GDM1 (cell line): ENCODE measurements at places on chromosomes 4 and X.
A peak's percentile ranks its signal among the peaks of the same experiment; 100 is the strongest.

- DNase-seq: no peak
Observed at GRCh38 chr4:170940043-170940724, 850.4 kb upstream of the AADAT start.

GRCh38 chrX:57583477-57583876, 8.3 kb upstream of the ZXDB start:
- no peak for DNase-seq

GRCh38 chr4:187188118-187188517, 464.5 kb upstream of the FAT1 start:
- DNase-seq: no peak

- DNase-seq: no peak
Observed at GRCh38 chr4:177555007-177555574, 112.9 kb upstream of the AGA start.

DNA sequence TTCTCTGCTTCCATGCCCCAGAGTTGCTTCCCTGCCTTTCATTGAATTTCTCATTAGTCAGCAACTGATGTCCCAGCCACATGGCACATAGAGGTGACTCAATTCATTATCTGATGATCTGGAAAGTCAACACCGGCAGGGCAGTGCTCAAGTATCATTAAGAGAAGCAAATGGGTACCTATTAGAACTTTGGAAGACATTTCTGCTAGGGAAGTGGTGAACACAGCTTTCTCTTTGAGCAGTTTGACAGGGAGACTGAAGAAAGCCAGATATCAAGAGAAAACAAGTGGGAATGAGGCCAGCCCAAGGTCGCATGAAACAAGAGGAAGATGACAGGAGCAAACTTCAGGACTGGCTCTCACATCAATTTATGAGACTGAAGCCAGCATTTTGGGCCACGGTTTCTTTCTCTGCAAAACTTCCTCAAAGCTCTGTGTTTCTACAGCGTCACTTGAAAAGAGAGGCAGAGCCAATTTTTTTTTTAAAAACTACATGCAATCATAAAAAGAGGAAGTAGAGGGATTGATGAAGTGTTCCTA, 108.3 kb upstream of the RPS6KA3 start:
- peak; percentile 22 for DNase-seq

- no peak for DNase-seq
Observed at GRCh38 chr4:39045827-39046221, 13.6 kb upstream of the TMEM156 start.

GRCh38 chr4:121885115-121885514, 14.8 kb upstream of the BBS7 start:
- DNase-seq: no peak

DNA sequence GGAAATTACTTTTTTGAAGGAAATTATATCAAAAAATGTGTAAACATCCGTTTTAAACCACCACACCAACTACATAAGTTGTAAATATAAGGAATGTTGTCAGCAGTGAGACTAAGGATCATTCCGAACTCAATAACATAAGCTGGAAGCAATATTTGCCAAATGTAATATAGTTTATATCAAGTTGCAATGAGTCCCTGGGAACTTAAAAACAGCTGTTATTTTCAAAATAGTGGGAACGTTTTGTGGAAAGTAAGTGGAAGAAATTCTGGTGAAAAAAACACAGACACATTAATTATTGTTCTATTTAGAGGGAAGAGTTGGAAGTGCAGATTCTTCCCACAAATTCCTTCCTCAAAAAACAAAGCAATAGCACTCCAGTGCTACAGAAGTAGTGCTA, 444.3 kb downstream of the NAP1L3 start:
- DNase-seq: no peak

DNA sequence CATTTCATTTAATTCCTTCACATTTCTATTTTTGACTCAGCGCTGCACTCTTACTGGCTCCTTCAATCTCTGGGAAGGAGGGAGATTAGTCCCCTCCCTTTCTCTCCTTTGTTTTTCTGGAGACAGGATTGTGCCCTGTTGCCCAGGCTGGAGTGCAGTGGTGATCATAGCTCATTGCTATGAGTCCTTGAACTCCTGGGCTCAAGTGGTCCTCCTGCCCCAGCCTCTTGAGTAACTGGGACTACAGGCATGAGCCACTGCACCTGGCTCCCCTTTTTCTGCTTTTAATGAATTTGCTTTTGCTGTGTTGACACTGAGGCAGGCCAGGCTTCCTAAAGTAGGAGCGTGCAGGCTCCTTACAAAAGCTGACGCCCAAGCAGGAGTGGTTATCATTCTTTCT, 10.5 kb downstream of the TBC1D14 start:
- DNase-seq: no peak
